Activated T-cell treated with anti-CD3 and anti-CD28 coated beads, Interleukin-2, amount 50 U/mL, for 4 hours (primary cell): ENCODE measurements at places on chromosomes 12 and 14. TPM values are rescaled to one million over a fixed set of nuclear protein-coding genes. Genes with fewer than 3 reads are reported as not detected.

DNA sequence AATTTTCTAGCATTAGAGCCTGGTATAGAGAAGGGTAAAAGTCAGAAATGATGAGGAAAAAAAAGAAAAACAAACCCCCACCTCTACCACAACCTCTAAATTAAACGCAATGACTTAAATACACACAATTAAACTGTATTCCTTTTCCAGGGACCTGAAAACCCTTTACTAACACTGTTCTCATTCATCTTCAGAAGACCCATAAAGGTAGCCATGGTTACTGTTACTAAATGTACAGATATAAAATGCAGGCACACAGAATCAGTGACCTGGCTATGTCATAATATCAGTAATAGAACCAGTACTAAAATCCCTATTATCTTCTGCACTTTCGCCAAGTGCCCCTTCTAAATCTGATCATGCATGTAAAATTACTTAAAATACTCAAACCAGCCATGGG lies 1.4 kb downstream of the ACIN1 start:
- no peak for DNase-seq

DNA sequence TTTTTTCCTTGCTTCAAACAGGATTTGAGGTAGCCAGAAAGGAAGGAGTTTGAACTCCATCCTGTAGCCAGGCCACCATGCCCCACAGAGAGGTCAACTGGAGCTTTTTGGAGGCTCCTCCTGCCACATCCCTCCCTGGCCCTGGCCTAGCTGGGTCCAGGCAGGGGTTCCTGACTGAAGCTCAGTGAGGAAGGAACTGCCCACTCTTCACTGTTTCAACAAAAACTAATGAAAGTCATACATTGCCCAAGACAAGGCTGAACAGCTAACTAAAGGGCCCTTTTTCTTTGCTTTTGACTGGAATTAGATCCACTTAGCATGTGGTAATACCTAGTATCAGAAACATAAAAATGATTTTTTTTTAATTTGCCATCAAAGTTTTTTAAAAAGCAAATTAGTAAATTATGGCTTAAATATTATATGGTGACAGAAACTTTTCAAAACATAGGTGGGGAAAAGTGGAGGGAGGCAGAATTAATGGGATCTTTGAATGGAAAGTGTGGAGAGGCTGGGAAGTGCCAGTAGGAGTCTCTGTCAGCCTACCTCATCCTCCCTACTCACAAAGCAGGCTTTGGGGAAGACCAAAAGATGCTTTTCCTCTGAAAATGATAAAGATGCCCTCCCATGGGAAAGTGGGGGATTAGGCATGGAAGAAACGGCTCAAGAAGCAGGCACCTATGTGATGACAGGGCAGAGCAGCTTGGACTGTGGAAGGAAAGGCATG lies 22.0 kb downstream of the PLEK2 start:
- DNase-seq = no peak

DNA sequence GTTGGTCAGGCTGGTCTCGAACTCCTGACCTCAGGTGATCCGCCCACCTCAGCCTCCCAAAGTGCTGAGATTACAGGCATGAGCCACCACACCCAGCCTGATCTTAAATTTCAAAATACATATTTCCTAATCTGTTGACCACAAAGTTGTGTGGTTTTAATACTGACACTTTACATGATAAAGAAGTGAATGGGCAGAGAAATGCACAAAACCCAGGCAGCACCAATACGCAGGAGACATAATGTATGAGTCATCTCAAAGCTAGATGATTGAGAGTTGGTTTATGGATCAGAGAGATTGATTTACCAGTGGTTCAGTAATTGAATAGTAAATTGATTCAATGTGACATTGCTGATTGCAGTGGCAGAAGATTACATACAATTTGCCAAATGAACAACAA lies 19.2 kb upstream of the PPP2R5E start:
- DNase-seq = no peak

Gene RERGL
- total RNA-seq = not detected
